ENCODE measurements at places on chromosomes 3 and 15.
A peak's percentile ranks its signal among the peaks of the same experiment; 100 is the strongest.

DNA sequence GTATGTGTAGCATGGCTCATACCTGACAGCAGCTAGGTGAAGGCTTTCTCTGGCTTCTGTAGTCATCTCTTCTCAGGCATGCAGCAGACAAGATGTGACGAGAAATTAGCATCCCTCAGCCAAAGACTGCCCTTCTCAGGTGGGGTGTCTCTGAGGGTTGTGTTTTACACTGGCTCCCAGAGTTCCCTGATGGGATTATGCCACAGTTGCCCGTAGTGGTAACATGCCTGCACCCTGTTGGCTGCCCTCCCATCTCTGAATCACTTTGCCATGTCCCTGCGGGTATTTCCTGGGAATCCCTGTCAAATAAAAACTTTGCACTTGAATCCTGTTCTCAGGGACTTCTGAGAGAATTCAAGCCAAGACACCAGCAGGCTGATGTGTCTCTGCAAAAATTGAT lies 70.5 kb downstream of the LRTM1 start:
- no peak for DNase-seq

- DNase-seq = no peak
These were observed 117.3 kb downstream of the RPL22L1 start for GRCh38 chr3:170752571-170753155.

GRCh38 chr3:147393261-147393942 lies 12.9 kb downstream of the ZIC4 start:
- no peak for DNase-seq

GRCh38 chr3:49553324-49553691 lies 969 bp upstream of the BSN start:
- no peak for DNase-seq

DNA sequence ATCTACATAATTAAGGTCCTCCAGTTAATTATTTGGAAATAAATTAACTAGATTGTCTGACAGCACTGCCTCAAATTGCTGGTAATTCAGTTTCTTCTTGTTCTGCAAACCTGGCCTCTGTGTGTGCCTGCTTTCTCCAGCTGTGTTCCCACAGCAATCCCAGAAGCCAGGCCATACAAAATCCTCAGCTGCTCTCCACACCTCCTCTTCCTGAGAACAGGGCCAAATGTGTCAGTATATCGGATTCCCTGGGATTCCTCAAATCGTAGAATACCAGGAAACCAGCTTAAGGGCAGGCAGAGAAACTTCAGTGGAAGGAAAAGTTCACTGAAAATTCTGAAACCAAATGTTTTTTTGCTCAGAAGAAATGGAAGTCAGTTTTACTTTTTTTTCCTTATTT lies 261.4 kb downstream of the ZMAT3 start:
- DNase-seq = no peak

DNA sequence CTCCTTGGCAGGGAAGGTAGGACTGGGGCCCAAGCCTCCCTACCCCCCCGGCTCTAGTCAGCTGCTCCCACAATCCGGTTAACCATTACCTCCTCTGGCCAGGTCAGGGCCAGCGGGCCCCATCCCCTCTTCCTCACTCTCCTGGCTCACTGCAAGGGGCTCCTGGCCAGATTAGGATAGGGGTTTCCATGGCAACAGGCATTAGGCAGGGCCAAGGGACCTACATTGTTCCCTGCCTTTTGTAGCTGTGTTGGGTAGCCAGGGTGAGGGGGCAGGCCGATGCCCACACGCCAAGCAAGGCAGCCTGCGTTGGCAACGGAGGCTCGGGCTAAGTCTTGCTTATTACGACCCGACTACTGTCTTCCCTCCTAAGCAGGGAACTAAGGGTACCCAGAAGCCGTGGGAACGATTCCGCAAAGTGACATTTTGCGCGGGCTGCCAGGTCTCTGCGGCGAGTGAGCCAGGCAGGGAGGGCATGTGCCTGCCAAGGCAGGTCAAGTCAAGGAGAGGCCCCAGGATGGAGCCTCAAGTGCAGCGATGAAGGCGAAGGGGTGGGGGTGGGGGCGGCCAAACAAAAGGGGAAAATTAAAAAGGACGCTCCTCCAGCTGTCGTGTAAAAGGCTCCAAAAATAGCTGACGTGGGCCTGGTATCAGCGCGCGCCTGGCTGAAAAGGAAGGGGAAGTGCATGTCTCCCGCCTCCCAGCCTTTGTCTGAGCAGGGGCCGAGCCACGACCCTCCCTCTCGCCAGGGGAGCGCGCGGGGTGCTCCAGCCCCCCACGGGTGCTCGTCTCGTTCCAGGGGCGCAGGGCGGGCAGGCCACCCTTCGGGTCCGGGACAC lies 919 bp downstream of the IDH2 start:
- DNase-seq = peak; percentile 46

DNA sequence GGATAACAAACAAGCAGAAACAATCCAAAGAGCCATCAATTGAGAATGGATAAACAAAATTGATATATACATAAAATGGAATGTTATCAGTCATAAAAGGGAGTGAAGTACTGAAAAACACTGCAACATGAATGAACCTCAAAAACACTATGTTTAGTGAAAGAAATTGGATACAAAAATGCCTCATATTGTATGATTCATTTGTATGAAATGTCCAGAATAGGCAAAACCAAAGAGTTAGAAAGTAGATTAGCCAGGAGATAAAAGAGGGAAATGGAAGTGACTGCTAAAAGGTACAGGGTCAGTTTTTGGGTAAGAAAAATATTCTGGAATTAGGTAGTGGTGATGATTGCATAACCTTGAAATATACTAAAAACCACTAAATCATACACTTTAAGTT lies 9.8 kb upstream of the SLC25A36 start:
- no peak for DNase-seq

GRCh38 chr3:128501431-128501830 lies 8.4 kb upstream of the GATA2 start:
- DNase-seq = no peak

- DNase-seq = no peak
These were observed 108.0 kb downstream of the CMSS1 start for GRCh38 chr3:99925584-99926230.

- DNase-seq = peak; percentile 42
These were observed at the start of gene DOCK3 for GRCh38 chr3:50674349-50675178. TSS of gene DOCK3 (plus strand) at chr3:50674927. CDS start at chr3:50675264, 337 bp downstream.

- DNase-seq = no peak
These were observed 514.1 kb upstream of the CFAP20DC start for GRCh38 chr3:59563966-59564365.

- DNase-seq = no peak
These were observed 96.4 kb upstream of the NANOGP8 start for GRCh38 chr15:35181538-35181937.

GRCh38 chr15:69921626-69922619 lies 175.8 kb downstream of the TLE3 start:
- no peak for DNase-seq

GRCh38 chr3:158652463-158652862 lies 8.1 kb downstream of the GFM1 start:
- no peak for DNase-seq

GRCh38 chr3:124373524-124373923 lies 356.7 kb upstream of the UMPS start:
- no peak for DNase-seq

DNA sequence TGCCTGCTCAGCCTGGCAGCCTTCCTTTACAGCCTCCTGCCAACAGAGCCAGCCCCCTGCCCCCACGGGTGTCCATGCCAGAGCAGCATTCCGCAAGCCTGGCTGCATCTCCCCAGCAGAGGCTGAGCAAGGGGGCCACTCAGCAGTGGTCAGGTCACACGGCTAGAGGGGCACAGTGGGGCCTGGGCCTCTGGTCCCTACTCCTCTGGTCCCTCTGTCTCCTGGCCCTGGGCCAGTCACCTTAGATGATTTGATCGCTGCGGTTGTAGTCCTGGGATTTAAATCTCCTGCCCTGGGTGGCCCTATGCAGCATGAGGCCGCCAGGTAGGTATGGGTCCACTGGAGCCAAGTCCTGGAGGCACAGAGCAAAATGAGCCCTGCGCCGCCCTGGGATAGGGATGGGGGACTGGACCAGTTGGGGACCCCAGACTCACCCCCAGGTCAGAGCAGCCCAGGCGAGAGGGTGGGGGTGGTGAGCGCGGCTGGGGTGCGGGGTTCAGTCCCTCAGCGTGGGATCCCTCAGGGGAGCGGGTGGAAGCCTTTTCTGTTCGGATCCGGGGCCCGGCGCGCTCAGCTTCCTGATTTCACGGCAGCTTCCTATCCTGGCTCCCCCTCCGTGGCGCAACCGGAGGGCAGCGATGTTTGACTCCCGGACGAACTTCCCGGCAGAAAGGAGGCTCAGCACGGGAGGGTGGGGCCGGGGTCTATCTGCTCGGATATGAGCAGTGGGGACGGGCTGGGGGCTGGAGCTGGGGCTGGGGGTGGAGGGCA lies at the start of gene ZBTB47:
Gene ZBTB47 (plus strand): TSS at position 138 of the 771 bp plus-strand sequence. CDS start 4,659 bp downstream, outside the sequence.
- DNase-seq = no peak

DNA sequence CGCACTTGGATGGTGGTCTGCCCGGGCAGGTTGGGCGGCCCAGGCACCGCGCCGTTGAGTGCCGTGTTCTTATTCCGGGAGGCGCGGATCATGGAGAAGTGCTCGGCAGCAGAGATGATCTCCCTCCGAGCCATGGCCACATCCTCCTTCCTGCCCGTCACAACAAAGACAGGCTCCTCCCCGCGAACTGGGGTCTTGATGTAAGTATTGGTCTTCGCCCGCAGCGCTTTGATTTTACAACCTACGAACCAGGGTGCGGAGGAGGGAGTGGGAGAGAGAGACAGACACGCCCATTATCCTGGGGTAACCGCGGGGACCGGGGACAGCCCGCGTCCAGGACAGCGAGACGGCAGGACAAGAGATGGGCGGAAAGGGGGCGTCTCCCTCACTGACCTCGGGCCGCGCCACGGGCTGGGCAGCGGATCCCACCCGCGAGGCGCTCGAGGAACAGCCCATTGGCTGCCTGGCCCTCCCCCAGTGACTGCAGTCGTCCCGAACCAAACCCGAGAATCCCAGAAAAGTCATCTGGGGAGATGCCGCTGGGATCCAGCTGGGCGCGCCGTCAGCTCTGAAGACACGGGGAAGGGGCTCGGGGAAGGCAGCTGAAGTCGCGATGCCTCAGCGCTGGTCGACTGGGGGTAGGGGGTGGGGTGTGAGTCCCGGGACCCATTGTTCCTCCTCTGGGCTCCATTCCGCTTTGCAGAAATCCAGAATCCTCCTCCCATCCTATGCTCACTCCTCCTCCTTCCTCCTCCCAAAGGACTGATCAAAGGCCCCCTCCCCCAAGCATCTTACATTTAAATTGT lies 1.2 kb downstream of the MEX3B start:
- no peak for DNase-seq

DNA sequence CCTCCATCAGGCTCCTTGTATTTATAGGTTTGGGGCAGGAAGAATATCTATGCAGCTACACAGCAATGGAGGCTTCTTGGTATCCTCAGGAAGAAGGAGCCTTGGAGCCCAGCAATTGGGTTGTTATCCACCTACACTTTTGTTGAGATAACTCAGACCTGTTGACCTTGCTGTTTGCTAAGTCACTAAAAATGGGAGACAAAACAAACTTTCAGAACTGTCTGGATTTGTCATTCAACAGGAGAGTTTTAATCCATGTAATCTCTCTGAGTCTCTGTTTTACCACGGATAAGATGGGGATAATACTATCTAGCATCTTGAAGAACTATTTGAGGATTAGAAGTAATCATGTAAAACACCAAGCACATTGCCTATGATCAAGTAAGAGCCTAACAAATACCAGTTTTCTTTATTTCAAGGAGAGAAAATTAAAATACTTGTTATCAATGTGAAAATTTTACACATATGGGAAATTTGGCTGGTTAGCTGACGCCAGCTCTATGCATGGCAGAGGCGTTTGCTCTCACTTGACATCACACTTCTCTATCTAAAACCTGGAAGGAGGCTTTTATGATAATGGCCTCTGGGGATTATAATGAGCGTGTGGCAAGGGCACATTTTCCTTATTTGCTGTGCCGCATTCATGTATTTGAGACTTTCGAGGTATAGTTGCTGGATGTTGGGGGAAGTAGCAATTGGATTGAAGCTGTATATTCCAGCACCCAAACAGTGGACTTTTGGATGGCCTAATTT lies 215.6 kb downstream of the PDCD6IP start:
- DNase-seq = no peak

DNA sequence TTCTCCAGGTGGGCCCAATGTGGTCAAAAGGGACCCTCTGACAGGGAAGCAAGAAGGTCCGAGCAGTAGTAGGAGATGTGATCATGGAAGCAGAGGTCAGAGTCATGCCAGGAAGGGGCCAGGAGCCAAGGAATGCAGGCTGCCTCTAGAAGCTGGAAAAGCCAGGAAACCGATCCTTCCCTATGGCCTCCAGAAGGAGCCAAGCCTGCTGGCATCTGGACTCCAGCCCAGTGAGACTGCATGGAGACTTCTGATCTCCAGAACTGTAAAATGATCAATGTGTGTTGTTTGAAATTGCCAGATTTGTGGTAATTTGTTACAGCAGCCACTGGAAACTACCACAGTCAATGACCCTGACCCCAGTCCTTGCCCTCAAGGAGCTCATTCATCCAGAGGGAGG lies 56.8 kb upstream of the SPATA12 start:
- no peak for DNase-seq

DNA sequence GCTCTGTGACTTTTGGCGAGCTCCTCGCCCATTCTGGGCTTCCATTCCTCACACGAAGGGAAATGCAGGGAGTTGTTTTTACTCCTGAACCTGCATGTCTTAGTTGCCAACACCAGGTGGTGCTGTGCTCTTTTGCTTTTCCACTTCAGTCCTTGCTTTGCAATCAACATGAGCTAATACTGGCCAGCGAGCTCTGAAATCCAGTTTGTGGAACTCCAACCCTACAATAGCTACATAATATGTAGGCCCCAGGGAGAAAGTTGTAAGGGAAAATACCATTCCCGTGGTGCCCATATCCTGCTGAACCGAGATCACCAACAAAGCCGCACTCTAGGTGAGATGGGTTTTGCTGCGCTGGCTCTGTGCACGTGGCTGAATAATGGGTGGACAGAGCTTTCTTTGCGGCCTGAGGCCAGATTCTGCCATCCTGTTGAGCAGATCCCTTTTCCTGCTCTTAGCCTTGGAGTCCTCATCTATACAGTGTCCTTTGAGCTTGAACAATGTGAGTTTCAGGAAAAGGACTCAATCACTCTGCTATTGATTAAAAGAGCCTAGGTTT lies 25.0 kb downstream of the LSM3 start:
- peak; percentile 18 for DNase-seq

- no peak for DNase-seq
These were observed 61.6 kb downstream of the ATP2C1 start for GRCh38 chr3:130955481-130955880.

DNA sequence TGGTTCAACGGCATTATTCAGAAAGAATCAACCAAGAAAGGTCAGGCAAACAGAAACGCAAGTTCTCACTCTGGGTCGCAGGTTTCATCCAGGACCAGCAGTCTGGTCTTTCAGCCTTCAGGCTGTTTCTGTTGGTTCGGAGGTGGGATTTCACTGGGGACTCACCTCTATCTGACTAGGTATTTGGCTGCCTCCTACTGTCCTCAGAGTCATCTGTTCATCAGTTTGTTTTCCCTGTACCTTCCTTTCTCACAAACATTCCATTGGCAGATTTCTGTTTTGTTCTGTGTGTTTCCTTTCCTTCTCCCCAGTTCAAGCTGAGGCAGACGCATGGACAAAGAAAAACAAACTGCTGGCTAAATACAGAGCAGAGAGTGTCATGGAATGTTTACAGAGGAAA lies 1046.6 kb upstream of the CFAP20DC start:
- DNase-seq = no peak

- DNase-seq = no peak
These were observed 1.3 kb downstream of the RAD51 start for GRCh38 chr15:40696228-40696627.

- no peak for DNase-seq
These were observed 193.2 kb upstream of the ZNF385D start for GRCh38 chr3:21944251-21944650.

GRCh38 chr15:47570044-47570443 lies 147.3 kb upstream of the SEMA6D start:
- DNase-seq = no peak

- DNase-seq = no peak
These were observed 18.4 kb upstream of the RHCG start for GRCh38 chr15:89514596-89515406.

Data from naive B cell (primary cell).